ENCODE measurements at places on chromosomes 2 and 18.

GRCh38 chr2:47307066-47307465, 95.9 kb upstream of the MSH2 start:
- DNase-seq, result peak; percentile 65

- DNase-seq, result no peak
Measured at GRCh38 chr2:106187273-106187891, 6.7 kb downstream of the UXS1 start.

DNA sequence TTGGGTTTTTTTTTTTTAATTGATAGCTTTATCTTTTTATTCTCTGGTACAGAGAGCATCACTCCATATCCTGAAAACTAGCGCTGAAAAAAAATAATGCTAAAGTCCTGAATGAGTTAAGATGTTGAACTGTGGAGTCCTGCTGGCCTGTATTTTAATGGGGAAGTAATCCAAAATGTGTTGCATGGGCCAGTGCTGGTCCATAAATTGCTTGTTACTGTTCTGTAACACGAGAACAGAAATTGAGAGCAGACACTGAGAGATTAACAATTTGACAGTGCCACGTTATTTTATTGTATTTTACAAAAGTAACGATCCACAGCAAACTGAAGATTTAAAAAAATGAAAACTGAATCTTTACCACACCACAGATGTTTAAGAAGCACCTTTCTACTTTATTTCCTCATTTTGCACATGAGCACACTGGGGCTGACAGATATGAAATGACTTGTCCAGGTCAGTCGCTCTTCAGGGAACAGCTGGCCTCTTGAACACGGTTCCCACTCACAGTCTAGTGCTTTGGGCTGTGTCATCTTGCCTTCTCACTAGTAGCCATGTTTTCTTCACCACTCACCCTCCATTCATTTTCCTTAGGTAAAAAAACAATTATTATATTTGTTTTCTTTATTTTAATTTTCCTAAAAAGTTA, 35.3 kb downstream of the ZCCHC2 start:
- DNase-seq, result no peak

- DNase-seq, result no peak
Measured at GRCh38 chr2:85994421-85994777, 105.6 kb upstream of the ST3GAL5 start.

GRCh38 chr2:65722028-65722778, 289.8 kb upstream of the SPRED2 start:
- DNase-seq, result peak; percentile 17

GRCh38 chr2:73740767-73741166, 3.6 kb upstream of the TPRKB start:
- DNase-seq, result no peak

DNA sequence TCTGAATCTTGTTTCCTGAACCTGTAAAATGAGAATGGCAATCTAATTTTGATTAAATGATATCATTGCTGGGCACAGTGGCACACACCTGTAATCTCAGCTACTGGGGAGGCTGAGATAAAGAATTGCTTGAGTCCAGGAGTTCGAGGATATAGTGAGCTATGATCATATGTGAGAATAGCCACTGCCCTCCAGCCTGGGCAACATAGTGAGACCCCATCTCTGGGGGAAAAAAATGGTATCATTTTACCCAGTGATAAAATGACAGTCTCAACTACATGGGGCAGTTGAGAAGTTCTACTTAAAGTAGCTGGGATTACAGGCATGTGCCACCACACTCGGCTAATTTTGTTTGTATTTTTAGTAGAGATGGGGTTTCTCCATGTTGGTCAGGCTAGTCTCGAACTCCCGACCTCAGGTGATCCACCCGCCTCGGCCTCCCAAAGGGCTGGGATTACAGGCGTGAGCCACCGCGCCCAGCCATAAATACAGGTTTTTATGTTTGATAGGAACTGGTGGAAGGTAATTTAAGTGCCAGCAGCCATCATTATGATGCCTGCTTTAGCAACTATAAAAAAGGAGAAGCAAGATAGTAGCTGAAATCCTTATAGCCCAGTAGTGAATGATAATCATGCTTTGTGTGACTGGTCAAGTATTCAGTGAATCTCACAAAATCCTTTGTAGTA, 17.0 kb downstream of the BZW1 start:
- no peak for DNase-seq

DNA sequence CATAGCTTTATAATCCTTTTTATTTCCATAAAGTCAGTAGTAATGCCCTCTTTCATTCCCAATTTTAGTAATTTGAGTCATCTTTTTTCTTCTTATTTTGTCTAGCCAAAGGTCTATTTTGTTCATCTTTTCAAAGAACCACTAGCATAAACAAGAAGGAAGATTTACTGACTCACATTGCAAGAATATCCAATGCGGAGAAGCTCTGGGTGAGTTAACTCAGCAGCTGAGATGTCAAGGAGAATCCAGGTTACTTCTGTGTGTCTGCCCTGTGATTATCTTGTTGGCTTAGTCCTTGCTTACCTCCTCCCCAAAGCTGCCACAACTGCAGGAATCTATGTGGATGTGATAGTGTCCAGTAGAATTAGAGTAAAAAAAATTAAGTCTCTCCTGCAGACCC, 311.4 kb upstream of the NCKAP5 start:
- no peak for DNase-seq

- DNase-seq, result no peak
Measured at GRCh38 chr18:71707985-71708500, 836.1 kb downstream of the CBLN2 start.

DNA sequence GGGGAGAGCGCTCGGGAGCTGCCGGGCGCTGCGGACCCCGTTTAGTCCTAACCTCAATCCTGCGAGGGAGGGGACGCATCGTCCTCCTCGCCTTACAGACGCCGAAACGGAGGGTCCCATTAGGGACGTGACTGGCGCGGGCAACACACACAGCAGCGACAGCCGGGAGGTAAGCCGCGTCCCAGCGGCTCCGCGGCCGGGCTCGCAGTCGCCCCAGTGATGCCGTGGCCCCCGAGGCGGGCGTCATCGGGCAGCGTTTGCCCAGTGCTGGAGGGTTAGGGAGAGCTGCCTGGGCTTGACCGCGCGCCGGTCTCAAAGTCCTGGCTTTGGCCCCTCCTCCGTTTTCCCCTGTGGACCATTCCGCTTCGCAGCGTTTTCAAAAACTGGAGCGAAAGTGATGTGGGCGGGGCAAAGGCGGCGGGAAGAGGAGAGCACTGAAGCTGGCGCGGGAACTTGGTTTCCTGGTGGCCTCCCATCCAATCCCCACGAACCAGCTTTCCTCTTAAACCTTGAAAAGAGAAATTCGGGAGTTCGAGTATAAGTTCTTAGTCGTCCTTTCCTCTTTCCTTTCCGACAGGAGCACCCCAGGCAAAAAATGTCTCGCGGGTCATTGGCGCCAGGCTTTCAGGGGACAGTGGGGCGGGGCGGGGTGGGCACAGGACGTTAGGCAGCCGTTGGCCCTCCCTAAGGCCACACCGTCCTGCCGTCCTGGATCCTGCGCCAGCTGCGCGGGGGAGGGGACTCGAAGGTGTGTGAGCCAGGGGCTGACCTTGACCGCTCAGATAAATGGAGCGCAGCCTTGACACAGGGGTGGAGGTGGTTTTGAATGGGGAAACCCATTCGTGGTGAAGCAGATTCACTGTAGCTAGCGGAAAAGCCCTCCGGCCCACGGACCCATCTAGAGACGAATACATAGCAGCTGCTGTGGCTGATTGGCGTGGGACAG, 821 bp downstream of the TYMS start:
- peak; percentile 85 for DNase-seq

DNA sequence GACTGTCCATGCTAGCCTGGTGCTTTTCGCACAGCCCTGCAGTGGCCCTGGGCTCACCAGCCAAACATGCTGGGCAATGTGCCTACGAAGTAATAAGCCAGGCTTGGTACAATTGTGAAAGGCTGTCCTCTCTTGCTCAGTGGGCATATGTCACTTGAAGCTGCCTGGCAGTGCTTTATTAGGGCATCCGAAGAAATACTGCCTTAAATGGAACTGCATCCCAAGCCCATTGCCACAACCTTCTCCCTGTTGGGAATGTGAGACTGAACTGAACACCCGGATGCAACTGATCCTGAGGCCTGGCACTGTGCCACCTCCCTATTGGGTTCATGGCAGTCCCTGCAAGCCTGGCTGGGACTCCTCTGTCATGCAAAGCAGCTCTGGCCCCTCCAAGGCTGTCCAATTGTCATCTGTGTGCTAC, 15.9 kb downstream of the CAPG start:
- DNase-seq, result no peak

- no peak for DNase-seq
Measured at GRCh38 chr18:48882379-48882778, 68.4 kb downstream of the SMAD7 start.

DNA sequence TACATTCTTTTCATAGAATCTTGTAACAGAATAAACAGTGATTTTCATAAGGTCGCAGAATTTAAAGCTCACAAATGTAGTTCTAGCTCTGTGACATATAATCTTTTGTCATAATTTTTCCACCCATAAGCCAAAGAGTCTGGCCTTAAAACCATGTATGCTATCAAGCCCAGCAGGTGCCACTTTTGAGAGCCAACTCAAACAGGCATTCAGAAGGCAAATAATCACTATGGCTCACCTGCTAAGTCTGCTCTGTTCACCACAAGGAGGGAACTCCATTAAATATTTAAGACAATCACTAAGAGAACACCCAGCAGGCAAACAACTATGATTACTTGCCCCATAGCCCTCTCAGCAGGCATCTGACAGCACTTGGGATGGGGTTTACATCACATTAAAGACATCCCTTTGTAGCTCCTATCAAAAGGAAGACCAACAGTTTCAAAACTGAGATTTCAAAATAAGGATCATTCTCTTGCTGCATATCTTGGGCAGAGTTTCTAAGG, 241.6 kb downstream of the PDE11A start:
- DNase-seq, result no peak

DNA sequence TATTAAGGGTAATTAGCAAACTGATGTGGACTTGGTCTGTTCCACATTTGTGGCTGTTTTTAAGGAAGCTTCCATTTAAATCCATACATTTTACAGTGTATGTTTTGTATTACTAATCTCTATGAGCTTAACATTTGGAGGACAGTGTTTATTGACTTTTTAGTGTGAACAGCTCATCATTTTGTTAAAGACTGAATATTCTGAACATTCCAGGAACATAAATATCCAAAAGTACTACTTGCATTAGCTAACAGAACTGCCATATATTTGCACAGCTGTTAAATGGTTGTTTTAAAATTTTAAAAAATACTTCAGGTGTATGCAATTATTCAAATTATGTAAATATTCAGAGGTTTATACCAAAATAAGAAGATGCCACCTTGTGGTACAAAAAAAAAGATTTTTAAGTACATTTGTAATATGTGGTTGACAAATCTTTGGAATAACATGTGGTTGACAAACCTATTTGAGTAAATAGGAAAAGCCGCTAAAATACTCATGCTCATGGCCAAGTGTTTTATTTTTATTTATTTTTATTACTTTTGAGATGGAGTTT, 439.7 kb upstream of the FANCL start:
- no peak for DNase-seq

Measured in A172 (cell line).